Mucosa of gallbladder (tissue), 1 donor: ENCODE measurements at places on chromosomes 3 and 15. TPM values are rescaled to one million over a fixed set of nuclear protein-coding genes. Genes with fewer than 3 reads are reported as not detected.

DNA sequence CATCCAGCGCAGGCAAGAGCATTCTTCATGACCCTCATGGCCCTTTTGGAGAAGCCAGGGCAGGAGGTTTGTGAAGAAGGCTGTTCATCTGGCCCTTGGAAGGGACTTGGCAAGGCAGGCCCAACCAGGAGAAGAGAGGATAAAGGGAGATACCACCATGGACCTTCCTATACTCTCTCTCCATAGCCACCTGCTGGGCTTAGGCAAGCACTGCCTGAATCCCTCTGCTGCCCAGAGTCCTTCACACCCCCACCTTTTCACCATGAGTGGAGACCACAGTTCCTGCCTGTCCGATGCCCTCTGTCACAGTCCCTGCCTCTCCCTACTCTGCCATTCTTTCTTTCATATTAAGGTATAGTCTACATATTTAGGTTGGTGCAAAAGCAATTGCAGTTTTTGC lies 10.6 kb upstream of the SFMBT1 start:
- DNase-seq: no peak

GRCh38 chr15:84795186-84795585 lies 22.0 kb upstream of the ALPK3 start:
- DNase-seq: no peak

GRCh38 chr3:143849854-143850549 lies 1.7 kb upstream of the SLC9A9 start:
- no peak for DNase-seq

- DNase-seq: no peak
These were observed 99.2 kb upstream of the MEIS2 start for GRCh38 chr15:37199545-37199944.

- no peak for DNase-seq
These were observed 331.4 kb upstream of the CCDC54 start for GRCh38 chr3:107045791-107046190.

Gene MST1R
- total RNA-seq: 131 TPM

GRCh38 chr15:62348118-62348517 lies 183.0 kb upstream of the C2CD4B start:
- no peak for DNase-seq

Gene MCF2L2
- 1.8 TPM for total RNA-seq
